Renal cortical epithelial cell (primary cell): ENCODE measurements at places on chromosomes 5 and 9. TPM values are rescaled to one million over a fixed set of nuclear protein-coding genes. Genes with fewer than 3 reads are reported as not detected.

DNA sequence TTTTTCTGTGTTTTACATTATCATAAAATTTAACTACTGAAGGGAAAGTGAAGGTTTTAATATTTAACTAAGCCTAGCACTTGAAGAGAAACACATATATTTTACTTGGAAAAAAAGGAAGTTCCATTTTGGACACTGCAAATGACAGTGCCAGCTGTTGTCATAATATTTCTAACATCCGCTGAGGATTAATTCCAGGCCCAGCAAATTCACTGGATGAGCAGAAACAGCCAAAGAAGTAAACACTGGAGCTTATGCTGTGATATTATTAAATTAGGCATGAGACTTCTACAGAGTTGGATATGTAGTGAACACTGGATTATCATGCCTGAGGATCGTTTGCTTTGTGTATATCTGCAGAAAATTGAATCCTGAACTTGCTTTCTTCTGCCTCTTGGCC lies 67.6 kb downstream of the GHR start:
- DNase-seq, result no peak

Gene ALAD
- 6.3 and 34.0 TPM in 2 replicates for total RNA-seq

Gene SPRY4
- total RNA-seq, result 1.2 and 3.4 TPM in 2 replicates

GRCh38 chr5:157596487-157596886 lies 20.9 kb upstream of the ADAM19 start:
- DNase-seq, result no peak

DNA sequence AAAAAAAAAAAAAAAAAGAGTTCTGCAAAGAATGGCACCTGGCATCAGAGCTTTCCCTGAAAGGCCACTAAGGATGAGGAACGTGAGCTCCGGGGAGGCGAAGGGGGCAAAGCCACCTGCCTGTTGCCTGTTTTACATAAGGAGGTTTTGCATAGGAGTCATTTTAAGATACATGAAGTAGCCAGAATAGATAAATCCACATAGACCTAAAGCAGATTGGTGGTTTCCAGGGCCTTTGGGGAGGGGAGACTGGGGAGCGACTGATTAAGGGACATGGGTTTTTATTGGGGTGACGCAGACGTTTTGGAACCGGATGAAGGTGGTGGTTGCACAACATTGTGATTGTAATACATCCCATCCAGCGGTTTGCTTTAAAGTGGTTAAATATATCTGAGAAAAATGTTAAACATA lies 7.1 kb downstream of the NEK6 start:
- DNase-seq, result no peak

DNA sequence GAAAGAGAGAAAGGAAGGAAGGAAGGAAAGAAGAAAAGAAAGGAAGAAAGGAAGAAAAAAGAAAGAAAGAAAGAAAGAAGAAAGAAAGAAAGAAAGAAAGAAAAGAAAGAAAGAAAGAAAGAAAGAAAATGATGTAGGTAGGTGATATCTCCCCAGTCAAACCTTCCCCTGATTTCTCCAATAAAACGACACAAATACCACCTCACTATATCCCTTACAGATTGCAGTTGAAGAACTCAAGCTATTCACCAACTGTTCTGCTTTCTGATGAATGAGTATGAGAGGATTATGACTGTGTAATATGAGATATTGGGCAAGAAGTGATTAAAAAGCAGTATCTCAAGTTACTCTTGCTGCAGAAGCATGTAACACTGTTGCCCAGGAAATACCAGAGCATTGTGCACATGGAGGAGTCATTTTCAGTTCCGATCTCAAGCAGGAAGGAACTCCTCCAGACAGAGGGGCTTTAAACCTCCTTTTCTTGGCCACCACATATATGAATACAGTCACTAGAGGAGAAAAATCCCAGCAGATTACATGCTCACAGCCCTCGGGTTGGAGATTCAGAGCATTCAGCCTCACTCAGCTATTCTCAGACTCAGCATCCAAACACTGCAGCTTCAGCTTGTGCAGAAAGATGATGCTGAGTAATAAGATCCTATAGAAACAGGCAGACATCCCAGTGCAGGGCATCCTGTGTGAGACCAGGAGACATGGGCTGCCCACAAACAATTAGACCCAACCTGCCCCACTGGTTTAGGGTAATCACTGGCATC lies 61.4 kb downstream of the UGCG start:
- peak; percentile 96 for DNase-seq

Gene PDE6A
- 0.10 TPM in 1 of 2 replicates, not detected in the other for total RNA-seq

GRCh38 chr5:169350016-169350415 lies 49.1 kb upstream of the SLIT3 start:
- peak; percentile 96 for DNase-seq

- DNase-seq, result peak; percentile 56
Observed at GRCh38 chr9:88387036-88387551, 1.1 kb upstream of the SPIN1 start.

Gene RXFP3
- total RNA-seq, result 0.17 TPM in 1 of 2 replicates, not detected in the other

DNA sequence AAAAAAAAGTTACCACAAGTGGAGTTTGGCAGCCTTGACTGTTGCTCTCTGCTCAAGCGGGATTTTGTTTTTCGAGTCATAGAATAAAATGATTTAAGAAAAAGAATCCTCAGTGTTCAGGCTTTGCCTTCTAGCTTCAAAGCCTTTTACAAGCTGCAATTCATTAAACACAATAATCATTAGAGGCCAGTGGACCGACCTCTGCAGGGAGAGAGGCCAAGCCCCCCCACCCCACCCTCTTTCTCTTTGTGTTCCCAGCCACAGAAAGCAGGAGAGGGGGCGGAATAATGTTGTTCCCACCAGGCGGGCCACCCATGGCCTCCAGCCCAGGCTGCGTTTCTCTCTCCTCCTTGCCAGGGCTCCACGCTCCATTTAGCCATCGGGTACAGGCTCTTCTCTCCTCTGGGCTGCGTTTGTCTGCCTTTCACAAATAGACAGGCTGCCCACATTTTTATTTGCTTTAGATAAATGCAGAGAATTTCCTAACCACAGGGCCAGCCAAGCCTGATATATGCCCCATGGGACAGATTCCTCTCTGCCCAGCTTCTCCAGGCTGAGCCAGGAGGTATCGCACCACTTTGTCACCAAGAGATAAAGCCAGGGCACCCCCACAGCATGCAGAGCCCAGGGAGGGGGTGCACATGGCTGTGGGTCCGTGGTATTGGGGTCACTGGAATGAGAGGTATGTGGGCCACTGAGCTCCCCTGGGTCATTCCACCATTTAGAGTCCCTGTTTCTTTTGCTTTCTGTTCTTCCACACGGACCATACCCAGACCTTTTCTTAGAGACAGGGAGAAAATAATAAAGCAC lies 318.8 kb downstream of the PIK3R1 start:
- peak; percentile 87 for DNase-seq

- no peak for DNase-seq
Observed at GRCh38 chr9:121542025-121542424, 42.4 kb upstream of the GGTA1 start.

- no peak for DNase-seq
Observed at GRCh38 chr5:16909464-16909863, 26.6 kb downstream of the MYO10 start.

- DNase-seq, result peak; percentile 77
Observed at GRCh38 chr5:11069041-11069440, 308.0 kb upstream of the DAP start.

Gene FSD1L
- 9.4 and 12.1 TPM in 2 replicates for total RNA-seq
